Fibroblast of lung (primary cell): ENCODE measurements at places on chromosomes 2 and 18. TPM values are rescaled to one million over a fixed set of nuclear protein-coding genes. Genes with fewer than 3 reads are reported as not detected.

The LHCGR gene
- not detected in 2 replicates for total RNA-seq

The FAM237A gene
- not detected in 2 replicates for total RNA-seq

The ORC2 gene
- total RNA-seq = 13.6 and 13.9 TPM in 2 replicates

DNA sequence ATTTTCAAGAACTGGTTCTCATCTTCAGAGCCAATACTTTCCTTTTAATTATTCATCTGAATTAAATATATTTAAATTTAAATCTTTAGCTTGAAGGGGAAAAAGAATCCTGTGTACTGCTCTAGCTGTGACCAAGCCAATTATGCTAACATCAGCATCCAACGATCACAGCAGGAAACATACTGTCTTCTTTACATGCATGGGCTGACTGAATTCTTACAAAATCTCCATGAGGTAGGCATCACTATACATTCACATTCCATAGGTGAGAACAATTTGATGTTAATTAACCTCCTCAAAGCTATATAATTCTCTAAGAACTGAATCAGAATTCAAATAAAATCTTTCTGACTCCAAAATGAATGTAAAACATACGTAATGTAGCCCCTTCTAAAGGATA is 118.8 kb upstream of the MAP2 start:
- DNase-seq = no peak

GRCh38 chr2:15906778-15907177 is 33.6 kb upstream of the MYCN start:
- DNase-seq = no peak

The AMER3 gene
- total RNA-seq = not detected in 2 replicates

The CRYGD gene
- total RNA-seq = not detected in 2 replicates

The RAB27B gene
- total RNA-seq = 0.77 and 0.99 TPM in 2 replicates

GRCh38 chr18:62964432-62964831 is 249.1 kb downstream of the PHLPP1 start:
- no peak for DNase-seq
